ENCODE measurements at places on chromosomes 5 and 9. TPM values are rescaled to one million over a fixed set of nuclear protein-coding genes. Genes with fewer than 3 reads are reported as not detected.

DNA sequence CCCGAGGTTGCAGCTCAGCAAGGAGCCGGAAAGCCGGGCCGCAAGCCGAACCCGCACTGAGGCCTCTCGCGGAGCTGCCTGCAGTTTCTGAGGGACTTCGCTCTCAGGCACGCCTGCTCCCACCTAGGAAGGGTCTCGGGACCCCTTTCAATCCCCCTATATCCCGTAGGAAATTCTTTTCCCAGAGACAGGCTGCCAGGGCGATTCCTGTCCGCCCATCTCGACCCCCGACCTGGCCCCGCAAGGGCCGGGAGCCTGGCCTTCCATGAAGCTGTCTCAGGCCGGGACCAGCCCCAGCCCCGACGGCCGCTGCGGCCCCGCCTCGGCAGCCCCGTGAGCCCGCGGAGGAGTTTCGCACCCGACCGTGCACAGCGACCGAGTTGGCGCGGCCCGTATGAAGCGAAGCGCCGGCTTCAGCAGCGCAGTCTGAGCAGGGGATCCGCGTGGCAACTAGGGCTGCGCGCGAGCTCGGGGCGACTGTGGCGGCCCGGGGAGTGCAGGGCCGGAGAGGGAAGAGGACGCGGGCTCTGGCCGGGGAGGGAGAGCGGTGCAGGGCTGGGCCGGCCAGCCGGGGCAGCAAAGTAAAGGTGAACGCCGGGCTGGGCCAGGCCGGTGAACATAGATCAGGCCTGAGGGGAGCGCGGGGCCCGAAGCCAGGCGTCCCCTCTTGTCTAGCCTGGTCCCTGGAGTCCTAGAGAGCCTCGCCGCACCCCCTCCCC lies 977 bp upstream of the PRDM12 start:
- no peaks in the 10 kb centered on the region for H3K4me1 ChIP-seq
- no peak overlapping the region for H3K27ac ChIP-seq
- no peak for DNase-seq

DNA sequence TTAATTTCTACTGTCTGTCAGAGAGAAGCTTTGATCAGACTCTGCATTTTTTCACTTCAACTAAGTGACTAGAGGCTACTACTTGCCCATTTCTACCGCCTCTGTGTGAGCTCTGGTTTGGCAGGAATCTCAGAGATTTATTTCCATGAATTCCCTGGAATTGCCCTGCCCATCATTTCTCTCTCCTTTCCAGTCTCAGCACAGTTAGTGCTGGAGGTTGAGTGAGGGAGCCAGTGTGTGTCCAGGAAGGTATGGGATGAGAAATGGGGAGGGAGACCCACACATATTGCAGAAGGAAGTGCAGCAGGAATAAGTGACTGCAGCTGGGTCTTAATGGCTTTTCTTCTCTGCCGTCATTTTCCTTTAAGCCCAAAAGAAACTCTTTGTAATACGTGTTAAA lies 443.1 kb upstream of the ZNF462 start:
- no peak overlapping the region for H3K27ac ChIP-seq
- no peaks in the 10 kb centered on the region for H3K27me3 ChIP-seq
- no peak for DNase-seq
- peaks cover 14% of the 10 kb centered on the region for H3K4me1 ChIP-seq
- no peak overlapping the region for H3K4me3 ChIP-seq

GRCh38 chr5:180526269-180526668 lies 32.1 kb downstream of the CNOT6 start:
- no peak for DNase-seq
- H3K36me3 ChIP-seq = no peaks in the 10 kb centered on the region
- no peak overlapping the region for H3K27ac ChIP-seq
- no peaks in the 10 kb centered on the region for H3K27me3 ChIP-seq
- H3K4me3 ChIP-seq = no peak overlapping the region

GRCh38 chr5:62828742-62829603 lies 250.4 kb downstream of the LRRC70 start:
- H3K36me3 ChIP-seq = no peaks in the 10 kb centered on the region
- no peak for DNase-seq
- H3K4me1 ChIP-seq = no peaks in the 10 kb centered on the region

TRIM36 gene
- polyA plus RNA-seq = 2.2 TPM

Measured in keratinocyte (primary cell).